ENCODE measurements at places on chromosomes 3 and 15.
A peak's percentile ranks its signal among the peaks of the same experiment; 100 is the strongest.

DNA sequence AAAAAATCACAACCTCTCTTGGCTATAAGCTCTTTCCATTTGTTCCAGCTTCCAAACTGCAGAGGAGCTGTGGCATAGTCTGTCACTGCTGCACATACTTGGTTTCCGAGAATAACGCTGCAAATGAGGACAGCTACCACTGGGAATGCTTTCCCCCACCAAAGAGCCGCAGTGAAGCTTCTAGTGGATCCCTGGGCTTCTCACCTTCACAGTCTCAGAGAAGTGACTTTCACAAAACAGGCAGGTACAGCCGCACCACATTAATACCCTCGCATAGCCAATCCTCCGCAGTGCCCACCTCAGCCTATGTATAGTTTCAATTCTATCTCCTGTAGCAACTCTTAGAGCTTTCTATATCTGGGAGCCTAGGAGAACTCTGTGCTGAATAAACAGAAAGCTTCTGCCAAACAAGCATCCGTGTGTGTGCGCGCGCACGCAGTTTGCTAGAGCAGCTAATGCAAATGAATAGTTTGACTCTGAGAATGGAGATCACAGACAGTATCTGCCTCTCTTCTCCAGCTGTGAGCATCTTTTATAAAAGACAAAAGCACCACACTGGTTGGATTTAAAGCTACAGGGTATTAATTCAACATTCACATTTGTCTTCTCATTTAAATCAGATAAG is 81.9 kb upstream of the PLXND1 start:
- DNase-seq, result peak; percentile 86

- DNase-seq, result no peak
Observed at GRCh38 chr3:54878145-54878544, 49.7 kb downstream of the LRTM1 start.

DNA sequence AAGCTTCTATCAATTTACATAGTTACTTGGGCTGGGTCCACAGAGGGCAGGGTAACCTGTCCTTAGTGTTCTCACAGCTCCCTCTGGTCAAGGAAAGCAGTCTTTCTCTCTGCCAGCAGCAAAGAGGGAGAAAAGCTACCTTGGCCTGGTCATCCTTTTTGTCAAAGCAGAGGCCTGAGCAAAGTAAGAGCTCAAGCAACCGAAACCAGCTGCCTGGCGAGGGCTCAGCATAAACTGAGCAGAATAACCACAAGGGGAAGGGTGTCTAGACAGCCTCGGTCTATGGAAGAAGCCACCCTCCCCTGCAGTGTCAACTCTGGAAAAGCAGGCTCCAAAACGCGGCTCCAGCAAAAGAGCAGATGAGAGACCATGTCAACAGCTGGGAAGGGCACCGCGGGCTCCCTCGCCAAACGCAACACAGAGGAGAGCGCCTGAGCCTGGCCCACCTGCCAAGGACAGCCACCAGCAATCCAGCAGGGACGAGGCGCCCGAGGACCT is 17.4 kb downstream of the LRIG1 start:
- DNase-seq, result peak; percentile 78

GRCh38 chr3:36405190-36405589 is 24.9 kb downstream of the STAC start:
- no peak for DNase-seq

GRCh38 chr3:138375447-138375846 is 27.1 kb downstream of the MRAS start:
- no peak for DNase-seq

GRCh38 chr15:38354315-38354929 is 99.5 kb upstream of the FAM98B start:
- DNase-seq, result peak; percentile 83

DNA sequence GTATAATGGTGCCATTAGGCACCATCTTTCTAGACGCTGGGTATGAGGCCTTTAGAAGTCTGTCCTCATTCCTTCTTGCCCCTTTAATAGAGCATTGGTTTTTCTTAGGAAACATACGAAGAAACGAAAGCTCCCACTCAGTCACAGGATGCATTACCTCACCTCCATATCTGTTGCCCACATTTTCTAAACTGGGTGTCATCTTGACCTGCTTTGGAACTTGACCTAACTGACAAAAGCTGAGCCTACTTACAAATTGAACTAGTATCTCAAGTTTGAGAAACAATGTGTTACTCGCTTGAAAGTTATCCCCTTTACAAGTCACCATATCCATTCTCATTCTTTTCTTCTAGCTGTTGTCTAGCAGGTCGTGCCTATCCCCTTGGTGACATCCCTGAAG is 102.7 kb downstream of the VPS8 start:
- DNase-seq, result no peak

GRCh38 chr3:164196477-164196876 is 881.8 kb downstream of the SI start:
- DNase-seq, result no peak

GRCh38 chr3:71893122-71893521 is 108.2 kb upstream of the PROK2 start:
- no peak for DNase-seq

- DNase-seq, result peak; percentile 42
Observed at GRCh38 chr3:194255252-194256039, 95.7 kb downstream of the CPN2 start.

DNA sequence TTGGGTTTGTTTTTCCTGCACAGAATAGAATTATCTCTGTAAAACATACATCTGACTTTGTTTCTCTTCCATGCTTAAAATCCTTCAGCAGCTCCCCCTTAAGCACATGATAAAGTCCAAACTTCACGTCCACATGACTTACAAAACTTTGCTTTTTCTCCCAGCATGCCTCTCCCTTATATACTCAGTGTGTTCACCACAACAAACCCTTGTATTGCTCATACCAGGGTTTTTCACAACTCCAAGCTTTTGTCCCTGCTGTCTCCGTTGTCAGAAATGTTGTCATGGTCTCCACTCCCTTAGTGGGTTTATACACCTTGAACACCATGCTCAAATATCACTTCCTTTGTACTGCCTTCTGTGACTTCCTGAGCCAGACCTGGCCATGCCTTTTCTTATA is 91.1 kb upstream of the MITF start:
- DNase-seq, result no peak

GRCh38 chr15:29097971-29098370 is 171.7 kb downstream of the NSMCE3 start:
- DNase-seq, result no peak

DNA sequence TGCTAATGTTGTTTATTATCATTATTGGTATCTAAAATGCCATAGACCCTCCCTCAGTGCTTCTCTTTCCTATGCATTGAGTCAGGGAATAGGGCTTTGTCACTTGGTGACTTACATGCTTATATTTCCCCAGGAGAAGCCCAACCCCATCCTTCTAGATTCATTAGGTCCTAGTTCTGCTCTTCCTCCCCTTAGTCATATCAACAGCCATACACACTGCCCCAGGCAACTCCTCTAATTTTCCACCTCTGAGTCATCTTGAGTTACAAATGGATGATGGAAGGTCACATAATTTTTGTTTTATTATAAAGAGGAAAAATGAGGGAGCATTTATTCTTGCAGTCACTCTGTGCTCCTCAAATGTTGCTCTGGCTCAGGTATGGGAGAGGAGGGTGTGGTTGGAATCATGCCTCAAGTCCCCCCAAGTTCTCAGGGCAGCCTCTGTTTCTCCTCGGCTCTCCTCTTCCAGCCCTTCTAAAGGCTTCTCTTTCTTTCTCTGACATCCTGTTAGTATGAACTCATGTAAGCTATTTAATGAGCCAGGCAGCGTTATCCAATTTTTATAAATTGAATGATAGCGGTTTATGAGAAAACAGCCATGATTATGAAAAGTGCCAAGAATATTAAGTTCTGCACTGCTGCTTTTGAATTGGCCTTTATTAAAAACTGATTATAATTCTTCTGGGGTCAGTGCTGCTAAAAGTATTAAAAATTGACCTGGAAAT is 45.6 kb upstream of the FSTL1 start:
- DNase-seq, result peak; percentile 22

DNA sequence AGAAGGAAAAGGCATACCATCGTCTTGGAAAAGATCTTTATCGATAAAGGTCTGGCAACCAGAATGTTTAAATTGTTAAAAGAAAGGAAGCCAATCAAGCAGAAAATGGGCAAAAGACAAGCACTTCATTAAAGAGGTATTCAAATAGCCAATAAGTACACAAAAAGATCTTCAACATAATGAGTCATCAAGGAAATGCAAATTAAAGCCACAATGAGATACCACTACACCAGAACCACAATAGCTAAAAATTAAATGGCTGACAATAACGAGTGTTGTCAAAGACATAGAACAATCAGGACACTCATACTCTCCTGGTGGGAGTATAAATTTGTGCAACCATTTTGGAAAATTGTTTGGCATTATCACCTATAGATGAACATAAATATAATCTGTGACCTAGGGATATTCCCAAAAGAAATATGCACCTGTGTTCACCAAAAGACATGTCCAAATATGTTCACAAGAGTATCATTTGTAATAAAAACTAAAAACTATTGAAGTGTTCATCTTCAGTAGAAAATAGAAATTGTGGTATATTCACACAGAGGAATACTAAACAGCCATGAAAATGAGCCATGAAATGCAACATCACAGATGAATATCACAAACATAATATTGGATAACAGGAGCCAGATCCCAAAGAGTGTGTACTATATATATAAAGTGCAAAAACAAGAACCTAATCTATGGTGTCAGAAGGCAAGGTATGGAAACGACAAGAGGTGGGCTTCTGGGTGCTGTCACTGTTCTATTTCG is 14.4 kb upstream of the BTBD1 start:
- no peak for DNase-seq

GRCh38 chr15:88617790-88618189 is 3.4 kb upstream of the AEN start:
- DNase-seq, result no peak

GRCh38 chr3:132006605-132007204 is 28.1 kb downstream of the CPNE4 start:
- DNase-seq, result peak; percentile 7

DNA sequence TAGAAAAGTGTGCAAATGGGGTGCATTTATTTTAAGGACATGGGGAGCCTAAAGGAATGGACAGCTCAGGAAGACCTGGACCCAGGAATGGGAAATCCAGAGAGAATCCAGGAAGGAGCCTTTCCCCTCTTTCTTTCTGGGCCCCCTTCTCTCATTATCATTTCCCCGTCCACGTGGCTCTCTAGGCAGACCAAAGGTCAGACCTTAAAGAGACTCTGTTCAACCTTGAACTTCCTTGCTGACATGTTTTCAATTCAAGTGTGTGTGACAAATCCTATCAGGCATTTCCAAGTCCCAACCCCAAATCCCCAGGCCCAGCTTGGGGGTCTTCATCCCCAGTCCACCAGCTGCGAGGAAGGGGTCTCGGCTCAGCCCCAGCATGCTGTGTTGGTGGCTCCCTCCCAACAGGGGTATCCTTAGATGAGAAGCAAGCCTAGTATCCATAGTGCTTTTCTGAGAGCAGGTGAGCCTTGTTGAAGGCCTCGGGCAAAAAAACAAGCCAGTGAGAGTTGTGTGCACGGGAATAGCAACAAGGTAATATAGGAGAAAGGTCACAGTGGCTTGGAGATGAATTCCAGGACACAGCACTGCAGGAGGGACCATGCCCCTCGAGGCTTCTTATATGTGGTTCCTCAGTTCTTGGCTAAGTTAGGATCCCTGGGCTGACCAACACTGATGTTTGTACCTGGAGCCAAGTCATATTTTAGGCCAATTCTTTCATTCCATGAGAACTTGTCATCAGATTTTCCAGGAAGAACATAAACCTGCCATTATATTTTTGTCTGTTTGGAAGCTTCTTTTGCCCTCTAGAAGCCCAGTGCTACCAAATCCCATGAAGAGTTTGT is 130.0 kb downstream of the ASB7 start:
- peak; percentile 55 for DNase-seq

DNA sequence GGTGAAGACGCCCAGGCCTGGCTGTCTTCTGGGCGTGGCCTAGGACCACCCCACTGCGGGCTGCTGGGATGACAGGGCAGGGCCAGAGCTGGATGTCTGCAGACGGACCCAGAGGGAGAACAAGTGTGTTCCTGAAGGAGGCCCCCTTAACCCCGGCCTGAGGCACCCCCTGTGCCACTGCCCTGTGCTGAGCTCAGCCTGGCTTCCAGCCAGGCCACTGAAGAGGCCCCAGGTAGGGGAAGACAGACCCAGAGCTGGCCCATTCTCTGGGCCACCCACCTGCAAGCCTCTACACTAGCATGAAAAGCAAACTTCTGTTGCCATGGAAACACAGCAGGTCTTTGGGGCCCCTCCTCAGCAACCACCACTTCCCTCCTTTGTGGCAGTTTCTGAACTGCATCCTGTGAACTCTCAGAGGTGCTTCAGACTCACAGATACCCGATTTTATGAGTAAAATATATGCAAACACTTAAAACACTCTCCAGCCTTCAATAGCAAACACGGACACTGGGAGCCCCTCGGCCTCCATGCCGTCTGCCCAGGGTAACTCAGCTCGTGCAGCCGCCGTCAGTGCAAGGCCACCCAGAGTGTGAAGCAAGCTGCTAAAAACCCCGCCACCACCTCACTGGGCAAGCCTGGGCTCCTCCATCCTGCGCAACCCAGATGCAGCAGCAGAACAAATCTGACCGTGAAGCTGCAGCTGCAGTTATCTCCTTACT is 42.5 kb downstream of the CMTM6 start:
- peak; percentile 70 for DNase-seq

GRCh38 chr3:180690061-180690460 is 10.8 kb upstream of the CCDC39 start:
- no peak for DNase-seq

DNA sequence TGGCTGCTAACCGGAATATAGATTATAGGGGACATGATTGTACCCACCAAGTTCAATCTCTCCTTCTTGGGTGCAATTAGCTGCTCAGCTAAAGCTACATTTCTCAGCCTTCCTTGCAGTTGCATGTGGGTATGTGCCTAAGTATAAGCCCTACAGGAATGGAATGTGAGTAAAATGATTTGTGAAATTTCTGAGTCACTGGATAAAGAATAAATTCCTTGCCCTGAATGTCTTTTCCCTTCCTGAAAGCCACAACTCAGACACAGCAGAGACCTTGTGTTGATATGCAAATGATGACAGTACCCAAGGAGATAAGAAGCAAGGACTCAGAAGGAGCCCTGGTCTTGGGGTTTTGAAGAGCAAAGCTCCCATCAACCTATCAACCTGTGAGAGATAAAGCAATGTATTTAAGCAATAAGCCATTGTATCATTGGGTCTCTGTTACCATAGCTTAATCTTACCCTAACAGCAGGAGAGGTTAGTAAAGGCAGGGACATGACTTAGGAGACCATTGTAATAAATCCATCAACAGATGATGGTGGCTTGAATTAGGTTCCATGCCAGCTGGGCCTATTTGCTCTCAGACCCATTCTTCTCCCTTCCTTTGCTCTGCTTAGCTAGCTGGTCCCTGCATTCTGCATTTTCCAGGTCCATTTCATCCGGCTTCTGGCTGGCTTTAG is 25.6 kb upstream of the ZNF280D start:
- no peak for DNase-seq

- DNase-seq, result no peak
Observed at GRCh38 chr3:100103558-100104441, 10.5 kb downstream of the FILIP1L start.

DNA sequence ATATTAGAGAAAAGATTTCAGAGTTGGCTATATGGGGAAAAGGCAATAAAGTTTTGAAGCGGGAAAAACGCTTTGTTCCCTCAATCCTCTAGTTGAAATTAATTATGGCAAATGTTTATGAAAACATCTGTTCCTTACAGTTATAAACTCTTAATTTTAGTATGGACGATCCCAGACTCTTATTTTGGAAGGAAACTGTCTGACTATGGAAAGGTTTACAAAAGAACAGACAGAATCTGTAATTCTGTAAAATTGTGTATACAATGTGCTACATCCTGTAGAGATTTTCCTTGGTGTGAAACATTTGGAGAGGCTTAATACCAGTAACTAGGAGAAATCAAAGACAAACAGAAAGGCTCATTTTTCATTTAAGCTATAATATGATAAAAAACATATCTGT is 311.8 kb downstream of the TBC1D5 start:
- DNase-seq, result peak; percentile 18

GRCh38 chr15:67433495-67434099 is 87.3 kb upstream of the C15orf61 start:
- peak; percentile 56 for DNase-seq

Data from tongue (tissue), 3 donors.